ENCODE measurements at places on chromosomes 7 and 10.

DNA sequence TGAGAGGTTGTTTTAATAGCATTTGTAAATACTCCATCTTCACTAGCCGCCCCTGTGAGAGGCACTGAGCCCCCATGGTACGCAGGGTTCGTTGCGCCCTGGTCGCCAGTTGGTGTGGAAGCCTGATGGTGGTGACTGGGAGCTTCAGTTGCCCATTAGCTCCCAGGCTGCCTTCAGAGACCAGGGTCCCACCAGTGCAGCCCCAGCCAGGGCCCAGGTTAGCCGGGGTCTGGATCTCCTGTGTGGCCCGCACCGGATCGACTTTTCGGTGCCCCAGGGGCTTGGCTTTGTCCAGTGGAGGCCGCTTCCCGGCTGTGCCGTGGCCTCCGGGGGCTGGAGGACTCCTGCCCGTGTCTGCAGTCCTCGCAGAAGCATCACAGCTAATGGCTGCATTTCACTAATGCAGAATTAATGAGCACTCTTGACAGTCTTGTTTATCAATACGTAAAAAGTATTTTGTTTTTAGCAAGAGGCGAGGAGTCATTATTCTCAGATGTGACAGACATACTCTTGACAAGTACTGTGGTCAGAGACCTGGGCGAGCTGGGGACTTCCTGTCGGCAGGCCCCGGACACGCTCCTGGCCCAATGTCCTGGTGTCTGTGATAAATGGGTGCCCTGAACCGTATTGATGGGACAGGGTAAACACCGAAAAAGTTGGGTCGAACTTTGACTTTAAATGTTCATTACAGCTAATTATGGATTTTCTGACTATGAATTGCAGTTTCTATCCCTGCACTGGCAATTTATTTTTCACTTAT, 99.8 kb downstream of the NKX6-2 start:
- DNase-seq, result peak; percentile 64
- no peaks in the 10 kb centered on the region for H3K4me1 ChIP-seq
- no peak overlapping the region for H3K27ac ChIP-seq
- no peak overlapping the region for H3K4me3 ChIP-seq
- peaks cover 18% of the 10 kb centered on the region for H3K36me3 ChIP-seq
- peaks cover 11% of the 10 kb centered on the region for H3K27me3 ChIP-seq

GRCh38 chr10:70546584-70546983, 56.0 kb downstream of the PRF1 start:
- no peak overlapping the region for H3K4me3 ChIP-seq
- peaks cover 17% of the 10 kb centered on the region for H3K4me1 ChIP-seq
- DNase-seq, result no peak

DNA sequence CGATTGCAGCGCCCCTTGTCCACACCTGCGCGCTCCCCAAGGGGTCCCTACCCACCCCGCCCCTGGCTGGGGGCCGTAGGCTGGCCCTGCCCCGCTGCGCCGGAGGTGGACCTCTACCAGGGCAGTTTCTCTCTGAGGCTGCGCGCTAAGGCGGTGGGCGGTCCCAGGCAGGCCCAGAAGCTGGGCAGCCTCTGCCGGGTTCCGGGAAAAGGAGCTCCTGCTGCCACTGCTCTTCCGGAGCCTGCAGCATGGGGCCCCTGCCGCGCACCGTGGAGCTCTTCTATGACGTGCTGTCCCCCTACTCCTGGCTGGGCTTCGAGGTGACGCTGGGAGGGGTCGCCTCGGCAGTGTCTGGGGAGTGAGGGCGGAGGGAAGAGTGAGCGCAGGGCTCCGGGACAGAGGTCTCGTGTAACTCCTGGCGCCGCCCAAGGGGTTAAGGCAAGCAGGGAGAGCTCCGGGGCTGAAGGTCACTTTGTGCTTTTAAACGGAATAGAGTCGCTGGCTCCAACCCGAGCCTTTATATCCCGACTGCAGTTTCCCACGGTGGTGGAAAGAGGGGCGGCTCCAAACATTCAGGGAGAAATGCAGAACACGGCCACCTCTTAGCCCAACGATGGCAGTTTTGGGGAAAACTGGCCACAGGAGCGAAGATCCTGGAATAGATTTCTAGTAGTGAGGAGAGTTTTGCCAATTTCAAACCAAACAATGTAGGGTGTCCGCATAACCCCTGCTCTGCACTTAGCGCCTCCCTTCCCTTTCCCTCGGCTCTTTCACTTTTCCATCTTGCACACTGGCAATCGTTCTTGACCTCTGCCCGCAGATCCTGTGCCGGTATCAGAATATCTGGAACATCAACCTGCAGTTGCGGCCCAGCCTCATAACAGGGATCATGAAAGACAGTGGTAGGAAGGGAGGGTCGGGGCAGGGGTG, at the start of gene GSTK1:
Gene GSTK1, plus strand, starts transcription at position 176 of the 930 bp plus-strand sequence. Its CDS starts 73 bp downstream, at position 249.
- H3K36me3 ChIP-seq, result peaks cover 15% of the 10 kb centered on the region
- peak within 1 kb of the TSS; percentile 85 for H3K27ac ChIP-seq
- no peaks in the 10 kb centered on the region for H3K27me3 ChIP-seq
- peak within 1 kb of the TSS; percentile 95 for H3K4me3 ChIP-seq
- peak; percentile 77 for DNase-seq
- H3K4me1 ChIP-seq, result peaks cover 13% of the 10 kb centered on the region

GRCh38 chr10:78553792-78554191, 515.0 kb upstream of the ZMIZ1 start:
- H3K27me3 ChIP-seq, result peaks cover 4% of the 10 kb centered on the region
- H3K4me1 ChIP-seq, result peaks cover 32% of the 10 kb centered on the region
- H3K36me3 ChIP-seq, result peaks cover 4% of the 10 kb centered on the region
- H3K27ac ChIP-seq, result no peak overlapping the region

- no peak overlapping the region for H3K27ac ChIP-seq
- H3K4me1 ChIP-seq, result peaks cover 48% of the 10 kb centered on the region
- H3K27me3 ChIP-seq, result no peaks in the 10 kb centered on the region
Observed at GRCh38 chr7:69638674-69639073, 40.4 kb downstream of the AUTS2 start.

- no peak overlapping the region for H3K4me3 ChIP-seq
- H3K27ac ChIP-seq, result no peak overlapping the region
- DNase-seq, result no peak
- H3K27me3 ChIP-seq, result peaks cover 24% of the 10 kb centered on the region
- H3K4me1 ChIP-seq, result peaks cover 7% of the 10 kb centered on the region
- H3K36me3 ChIP-seq, result no peaks in the 10 kb centered on the region
Observed at GRCh38 chr10:128808921-128809440, 658.1 kb upstream of the MGMT start.

- no peak overlapping the region for H3K27ac ChIP-seq
- H3K27me3 ChIP-seq, result no peaks in the 10 kb centered on the region
- DNase-seq, result no peak
- H3K4me3 ChIP-seq, result no peak overlapping the region
- peaks cover 6% of the 10 kb centered on the region for H3K4me1 ChIP-seq
Observed at GRCh38 chr7:26670841-26671240, 193.5 kb downstream of the SKAP2 start.

- no peak overlapping the region for H3K4me3 ChIP-seq
- H3K27ac ChIP-seq, result no peak overlapping the region
- H3K36me3 ChIP-seq, result no peaks in the 10 kb centered on the region
- DNase-seq, result no peak
- no peaks in the 10 kb centered on the region for H3K27me3 ChIP-seq
Observed at GRCh38 chr7:13793926-13794325, 195.5 kb downstream of the ETV1 start.

DNA sequence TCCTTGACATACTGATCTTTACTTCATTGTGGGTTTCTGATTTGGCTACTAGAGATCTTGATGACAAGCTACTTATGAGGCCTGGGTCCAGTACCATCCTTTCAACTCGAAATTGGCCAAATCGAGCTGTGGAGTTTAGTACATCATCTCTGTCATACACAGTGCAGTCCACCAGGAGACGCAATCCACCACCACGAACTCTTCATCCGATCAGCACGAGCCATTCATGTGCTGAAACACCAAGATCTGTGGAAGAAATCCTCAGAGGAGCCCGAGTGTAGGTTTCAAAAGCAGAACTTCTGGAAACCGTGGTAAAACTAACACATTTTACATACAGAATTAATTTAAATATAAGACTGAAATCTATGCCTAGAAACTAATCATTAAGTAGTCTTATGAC, 14.2 kb downstream of the DNAJC9 start:
- DNase-seq, result no peak
- H3K4me1 ChIP-seq, result no peaks in the 10 kb centered on the region
- peaks cover 10% of the 10 kb centered on the region for H3K36me3 ChIP-seq

DNA sequence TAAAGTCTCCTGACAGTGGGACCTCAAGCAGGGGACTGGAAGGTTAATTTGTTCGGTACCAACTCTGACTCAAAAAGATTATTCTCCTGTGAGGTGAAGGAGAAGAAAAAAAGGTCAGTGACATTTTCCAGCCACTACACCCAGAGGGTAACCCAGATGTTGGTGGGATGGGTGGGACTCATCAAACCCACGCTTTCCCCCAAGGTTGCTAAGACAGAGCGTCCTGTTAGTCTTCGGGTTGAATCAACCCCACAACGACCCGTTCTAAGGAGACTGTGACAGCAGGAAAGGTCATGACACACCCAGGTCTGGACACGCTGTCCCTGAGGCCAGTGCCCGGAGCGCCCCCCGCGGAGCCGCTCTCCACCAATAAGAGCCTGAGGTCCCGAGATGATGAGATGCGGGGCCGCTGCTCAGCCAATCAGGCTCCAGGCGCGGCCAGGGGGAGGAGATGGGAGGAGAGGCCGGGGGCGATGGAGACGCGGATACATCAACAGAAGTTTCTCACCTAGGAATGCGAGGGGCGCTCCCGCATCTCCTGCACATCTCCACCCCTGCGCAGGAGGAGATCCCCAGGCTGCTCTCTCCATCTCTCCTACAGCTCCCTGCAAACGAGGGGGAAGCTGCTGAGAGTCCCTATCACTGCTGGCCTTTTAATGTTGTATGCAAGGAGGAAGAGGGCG, at the start of gene WNT16:
Gene WNT16, plus strand, starts transcription at position 493 of the 683 bp plus-strand sequence. CDS start 293 bp downstream, outside the sequence.
- peaks cover 57% of the 10 kb centered on the region for H3K27me3 ChIP-seq
- H3K36me3 ChIP-seq, result no peaks in the 10 kb centered on the region
- peak within 1 kb of the TSS; percentile 13 for H3K27ac ChIP-seq
- no peak for DNase-seq

DNA sequence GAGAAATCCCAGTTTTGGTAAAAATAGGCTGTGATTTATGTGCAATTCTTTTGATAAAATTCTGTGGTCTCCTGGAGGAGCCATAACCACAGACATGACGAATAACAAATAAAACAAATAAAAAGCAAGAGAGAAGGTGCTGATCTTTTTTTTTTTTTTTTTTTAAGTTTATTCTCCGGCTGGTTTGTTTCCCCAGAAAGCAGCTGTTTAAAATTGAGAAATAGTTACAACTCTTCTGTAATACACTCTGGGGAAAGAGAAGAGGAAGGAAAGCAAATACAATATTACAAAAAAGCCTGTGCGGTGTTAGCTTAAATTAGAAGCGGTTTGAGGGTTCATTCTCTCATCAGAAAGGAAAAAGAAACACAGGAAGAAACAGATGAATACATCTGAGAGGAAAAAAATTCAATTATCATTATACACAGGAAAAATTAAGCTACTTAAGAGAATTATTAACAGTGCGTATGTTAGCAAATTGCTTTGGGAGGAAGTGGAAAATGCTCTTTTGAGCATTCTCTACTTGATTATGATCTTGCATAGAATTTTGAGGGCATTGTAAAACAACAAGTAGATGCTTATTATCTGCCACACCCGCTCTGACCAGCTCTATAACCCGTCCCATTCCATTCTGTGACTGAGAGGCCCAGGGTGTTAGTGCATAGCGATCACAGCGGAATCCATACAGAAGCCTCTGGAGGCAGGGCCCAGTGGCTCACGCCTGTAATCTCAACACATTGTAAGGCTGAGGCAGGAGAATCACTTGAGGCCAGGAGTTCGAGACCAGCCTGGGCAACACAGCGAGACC, 40.6 kb upstream of the WAC start:
- H3K27me3 ChIP-seq, result no peaks in the 10 kb centered on the region
- peaks cover 5% of the 10 kb centered on the region for H3K4me1 ChIP-seq
- no peak overlapping the region for H3K4me3 ChIP-seq

GRCh38 chr7:106045139-106045538, 67.0 kb downstream of the SYPL1 start:
- DNase-seq, result no peak
- peaks cover 14% of the 10 kb centered on the region for H3K4me1 ChIP-seq
- no peak overlapping the region for H3K4me3 ChIP-seq

GRCh38 chr10:51522858-51523257, 176.5 kb downstream of the CSTF2T start:
- H3K4me1 ChIP-seq, result peaks cover 7% of the 10 kb centered on the region
- H3K27me3 ChIP-seq, result no peaks in the 10 kb centered on the region
- DNase-seq, result no peak
- no peak overlapping the region for H3K27ac ChIP-seq

GRCh38 chr7:1537535-1538412, 7.3 kb downstream of the MAFK start:
- peak; percentile 91 for DNase-seq
- peak overlapping the region; percentile 98 for H3K27ac ChIP-seq
- H3K36me3 ChIP-seq, result no peaks in the 10 kb centered on the region

DNA sequence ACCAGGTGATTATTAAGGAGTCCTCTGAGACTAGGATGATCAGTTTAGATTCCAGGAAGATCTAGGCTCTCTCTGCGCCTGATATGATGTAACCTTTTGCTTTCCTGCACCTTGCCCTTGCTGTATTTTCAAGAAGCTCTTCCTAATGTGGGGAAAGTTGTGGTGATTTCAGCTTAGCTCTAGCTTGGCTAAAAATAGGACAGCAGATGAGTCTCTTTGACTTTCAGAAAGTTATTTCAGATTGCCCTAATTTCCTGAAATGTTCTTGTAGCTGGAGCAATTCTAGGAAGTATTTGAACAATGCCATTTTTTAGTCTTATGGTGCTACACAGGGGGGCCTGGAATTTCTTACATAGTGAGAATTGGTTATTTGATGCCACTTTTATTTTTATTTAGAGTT, 3.8 kb downstream of the LCOR start:
- no peaks in the 10 kb centered on the region for H3K27me3 ChIP-seq
- peaks cover 44% of the 10 kb centered on the region for H3K4me1 ChIP-seq
- H3K36me3 ChIP-seq, result peaks cover 19% of the 10 kb centered on the region
- peak overlapping the region; percentile 76 for H3K4me3 ChIP-seq
- DNase-seq, result no peak

DNA sequence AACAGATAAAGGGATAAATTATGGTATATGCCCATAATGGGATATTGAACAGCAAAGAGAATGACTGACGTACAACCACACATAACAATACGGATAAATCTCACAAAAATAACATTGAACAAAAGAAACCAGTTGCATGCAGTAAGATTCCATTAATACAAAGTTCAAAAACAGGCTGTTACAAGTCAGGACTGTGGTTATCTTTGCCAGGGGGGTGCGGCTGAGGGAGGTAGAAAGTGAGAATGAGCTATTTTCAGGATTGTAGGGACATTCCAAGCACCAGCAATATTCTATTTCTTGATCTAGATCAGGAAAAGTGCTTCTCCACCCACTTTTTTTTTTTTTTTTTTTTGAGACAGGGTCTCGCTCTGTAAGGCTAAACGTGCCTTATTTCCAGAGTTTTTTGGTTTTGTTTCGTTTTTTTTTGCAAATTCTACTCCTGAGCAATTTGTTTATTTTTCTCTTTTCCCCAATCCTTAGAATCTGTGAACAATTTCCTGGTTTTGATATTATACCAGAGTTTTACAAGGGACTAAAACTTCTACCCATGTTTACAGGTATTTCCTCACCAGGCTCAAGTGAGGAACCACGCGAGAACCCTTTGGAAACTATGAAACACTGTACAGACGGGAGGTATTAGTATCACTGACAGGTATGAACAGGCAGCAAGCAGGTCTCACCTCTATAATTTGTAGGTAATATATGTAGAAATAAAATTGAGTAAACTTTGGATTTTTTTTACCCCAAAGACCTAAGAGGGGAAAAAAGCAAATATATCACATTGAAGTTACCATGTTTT, 9.9 kb downstream of the SMURF1 start:
- H3K36me3 ChIP-seq, result peaks cover 4% of the 10 kb centered on the region
- H3K27ac ChIP-seq, result peak overlapping the region; percentile 54
- H3K4me1 ChIP-seq, result peaks cover 47% of the 10 kb centered on the region
- peak overlapping the region; percentile 21 for H3K4me3 ChIP-seq
- H3K27me3 ChIP-seq, result no peaks in the 10 kb centered on the region
- DNase-seq, result no peak
